ENCODE measurements at places on chromosomes 12 and 14. TPM values are rescaled to one million over a fixed set of nuclear protein-coding genes. Genes with fewer than 3 reads are reported as not detected.

GPR68 gene
- 6.5 TPM for total RNA-seq

NXPH4 gene
- total RNA-seq = 0.46 TPM

- no peak for DNase-seq
Observed at GRCh38 chr14:63203618-63204406, 431 bp upstream of the RHOJ start.

DNA sequence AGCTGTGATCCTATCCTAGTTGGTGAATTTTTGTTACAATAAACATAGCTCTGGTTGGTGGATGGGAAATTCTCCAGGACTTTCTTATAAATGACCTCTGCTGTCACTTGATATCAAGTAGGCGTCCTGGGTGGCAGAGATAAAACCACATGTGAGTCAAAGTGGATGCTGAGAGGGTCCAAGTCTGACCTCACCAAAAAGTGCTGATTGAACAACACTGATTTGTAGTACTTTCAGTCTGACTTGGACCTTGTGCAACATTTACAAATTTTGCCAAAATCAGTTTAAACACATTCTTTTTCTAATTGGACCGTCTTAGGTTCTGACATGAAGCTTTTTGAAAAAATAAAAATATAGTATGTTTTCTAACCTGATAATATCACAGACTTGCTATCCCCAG, 585.6 kb downstream of the GALC start:
- no peak for DNase-seq

- DNase-seq = no peak
Observed at GRCh38 chr12:116150001-116150400, 127.5 kb downstream of the MED13L start.

KIF26A gene
- total RNA-seq = 0.38 TPM

GRCh38 chr12:25705261-25705660, 152.2 kb upstream of the LMNTD1 start:
- no peak for DNase-seq

DNA sequence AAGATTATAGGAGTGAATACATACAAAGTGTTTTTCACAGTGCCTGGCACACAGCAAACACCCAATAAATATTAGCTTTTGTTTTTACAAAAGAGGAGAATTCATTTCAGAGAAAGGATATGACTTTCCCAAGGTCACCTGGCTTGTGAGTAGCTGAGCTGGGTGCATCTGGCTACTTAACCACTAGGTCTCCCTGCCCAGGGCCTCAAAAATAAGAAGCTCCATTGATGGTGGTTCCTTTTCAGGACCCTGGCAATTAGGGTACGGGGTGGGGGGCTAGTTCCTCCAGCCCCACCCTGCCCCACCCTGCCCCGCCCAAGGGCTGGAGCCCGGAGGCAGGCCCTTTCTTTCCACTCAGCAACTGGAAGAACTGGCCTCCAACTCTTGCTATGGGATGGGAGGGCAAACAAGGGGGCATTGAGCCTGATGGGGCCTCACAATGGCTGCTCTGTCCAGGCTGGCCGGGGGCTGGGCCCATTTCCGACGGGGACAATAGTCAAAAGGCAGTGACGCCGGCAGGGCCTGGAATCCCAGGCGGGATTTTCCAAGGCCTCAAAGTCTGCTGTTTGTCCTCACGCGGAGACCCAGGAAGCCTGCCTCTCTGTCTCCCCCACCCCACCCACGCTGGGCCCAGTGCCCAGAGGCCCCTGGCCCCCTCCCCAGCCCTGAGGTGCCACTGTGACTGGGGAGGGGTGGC, 8.2 kb upstream of the ATG101 start:
- no peak for DNase-seq

KLRD1 gene
- total RNA-seq = 0.22 TPM

TPH2 gene
- not detected for total RNA-seq

GRCh38 chr12:91817517-91817916, 328.1 kb downstream of the BTG1 start:
- DNase-seq = no peak

DNA sequence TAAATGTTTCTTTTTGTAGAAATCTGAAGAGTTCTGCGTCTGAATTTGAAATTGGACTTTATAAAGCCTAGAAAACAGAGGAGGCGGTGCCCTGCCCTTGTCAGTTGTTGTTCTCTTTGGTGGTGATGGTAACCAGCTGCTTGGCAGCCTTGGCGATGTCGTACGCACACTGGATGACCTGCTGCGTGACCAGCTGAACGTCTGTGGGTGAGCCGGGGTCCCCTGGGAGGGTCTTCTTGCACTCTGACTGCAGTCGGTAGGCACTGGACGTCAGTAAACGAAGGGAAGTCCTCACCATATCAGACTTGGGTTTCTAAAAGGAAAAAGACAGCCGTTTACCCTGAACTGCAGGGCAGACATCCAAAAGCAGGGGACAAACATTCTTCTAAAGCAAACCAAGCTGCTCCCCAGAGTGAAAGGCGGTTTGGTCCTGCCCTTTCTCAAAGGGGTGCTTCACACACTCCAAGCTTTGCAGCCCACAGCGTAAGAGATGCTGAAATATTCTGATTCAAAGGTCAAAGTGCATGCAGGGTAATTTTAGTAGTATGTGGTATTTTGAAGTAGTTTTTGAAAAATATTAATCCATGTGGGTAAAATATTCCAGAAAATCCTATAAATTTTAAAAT, 32.9 kb downstream of the TCHP start:
- DNase-seq = no peak

- DNase-seq = no peak
Observed at GRCh38 chr12:114069507-114069906, 103.4 kb upstream of the RBM19 start.

RIPK3 gene
- total RNA-seq = 11.8 TPM

DNA sequence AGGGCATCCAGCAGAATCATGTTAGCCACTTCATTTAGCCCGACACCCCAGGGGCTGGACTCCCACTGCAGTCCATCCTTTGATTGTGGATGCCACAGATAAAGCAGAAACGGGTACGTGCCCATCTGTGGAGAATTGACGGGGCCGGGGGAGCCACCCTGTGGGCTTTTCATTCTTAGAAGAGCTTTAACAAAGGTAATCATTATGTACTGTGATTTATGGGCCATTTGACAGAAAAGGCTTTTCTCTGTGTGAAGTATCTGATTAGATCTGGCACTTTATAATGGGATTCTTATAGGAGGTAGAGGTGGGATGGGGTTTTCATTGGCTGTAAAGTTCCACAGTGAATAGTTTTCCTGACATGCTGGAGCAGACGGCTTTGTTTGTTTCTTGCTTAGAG, 40.4 kb downstream of the AACS start:
- DNase-seq = no peak

GRCh38 chr12:966724-967123, 17.2 kb upstream of the RAD52 start:
- no peak for DNase-seq

GRCh38 chr12:126719912-126720705, 1546.9 kb upstream of the TMEM132C start:
- no peak for DNase-seq

- no peak for DNase-seq
Observed at GRCh38 chr14:77180726-77181602, 634 bp upstream of the TMEM63C start.

NFATC4 gene
- not detected for total RNA-seq

DNA sequence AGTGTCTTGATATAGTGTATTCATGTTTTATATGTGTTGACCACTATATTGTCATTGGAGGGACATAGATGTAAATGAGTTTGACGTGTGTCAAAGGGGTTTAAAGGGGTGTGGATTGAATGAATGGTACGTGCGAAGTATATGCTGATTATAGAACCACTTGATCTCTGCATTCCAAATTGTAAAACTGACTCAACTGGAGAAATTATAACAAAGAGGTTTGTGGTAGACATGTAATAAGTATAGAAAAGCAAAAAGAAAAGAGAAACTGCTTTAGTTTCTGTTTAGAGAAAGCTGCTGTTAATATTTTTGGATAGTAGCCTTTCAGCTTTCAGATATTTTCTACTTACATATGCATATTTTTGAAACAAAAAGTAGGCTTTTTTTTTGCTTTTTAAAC, 8.9 kb upstream of the MYRFL start:
- no peak for DNase-seq

GRCh38 chr14:100213956-100214769, 24.8 kb upstream of the YY1 start:
- DNase-seq = peak; percentile 95

- peak; percentile 75 for DNase-seq
Observed at GRCh38 chr12:98698603-98699463, 53.7 kb downstream of the APAF1 start.

FOXM1 gene
- 79.3 TPM for total RNA-seq

FAM181A gene
- total RNA-seq = not detected

TMEM132D gene
- not detected for total RNA-seq

- DNase-seq = no peak
Observed at GRCh38 chr12:51238037-51238509, 553 bp upstream of the DAZAP2 start.

RFX4 gene
- not detected for total RNA-seq
